ENCODE measurements at places on chromosomes 12 and 14.
A peak's percentile ranks its signal among the peaks of the same experiment; 100 is the strongest.

GRCh38 chr14:72894623-72895378 is 900 bp upstream of the DPF3 start:
- peak; percentile 20 for DNase-seq

DNA sequence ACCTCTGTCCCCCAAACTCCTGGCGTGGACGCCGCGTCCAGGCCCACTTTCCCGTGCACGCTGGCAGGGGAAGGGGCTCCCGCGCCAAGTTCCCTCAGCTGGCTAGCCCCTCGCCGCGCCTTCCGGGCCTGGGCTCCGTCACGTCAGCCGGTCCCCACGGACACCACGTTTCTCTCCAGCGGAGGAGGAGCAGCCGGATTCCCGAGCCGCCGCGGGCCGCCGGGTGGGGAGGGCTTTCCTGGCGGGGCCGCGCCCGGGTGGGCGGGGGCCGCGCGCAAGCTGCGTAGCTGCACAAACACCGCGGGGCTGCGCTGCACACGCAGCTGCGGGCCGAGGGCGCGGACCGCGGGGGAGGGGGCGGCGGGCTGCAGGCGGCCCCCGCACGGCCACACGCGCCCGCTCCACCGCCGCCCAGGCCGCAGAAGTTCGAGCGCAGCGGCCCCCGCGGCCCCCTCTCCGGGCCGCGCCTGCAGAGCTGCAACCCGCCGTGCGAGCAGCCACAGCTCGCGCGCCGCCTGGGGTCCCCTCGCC is 45.1 kb upstream of the PNMA1 start:
- peak; percentile 61 for DNase-seq

- peak; percentile 2 for DNase-seq
Observed at GRCh38 chr12:34288963-34289345, 266.7 kb downstream of the ALG10 start.

DNA sequence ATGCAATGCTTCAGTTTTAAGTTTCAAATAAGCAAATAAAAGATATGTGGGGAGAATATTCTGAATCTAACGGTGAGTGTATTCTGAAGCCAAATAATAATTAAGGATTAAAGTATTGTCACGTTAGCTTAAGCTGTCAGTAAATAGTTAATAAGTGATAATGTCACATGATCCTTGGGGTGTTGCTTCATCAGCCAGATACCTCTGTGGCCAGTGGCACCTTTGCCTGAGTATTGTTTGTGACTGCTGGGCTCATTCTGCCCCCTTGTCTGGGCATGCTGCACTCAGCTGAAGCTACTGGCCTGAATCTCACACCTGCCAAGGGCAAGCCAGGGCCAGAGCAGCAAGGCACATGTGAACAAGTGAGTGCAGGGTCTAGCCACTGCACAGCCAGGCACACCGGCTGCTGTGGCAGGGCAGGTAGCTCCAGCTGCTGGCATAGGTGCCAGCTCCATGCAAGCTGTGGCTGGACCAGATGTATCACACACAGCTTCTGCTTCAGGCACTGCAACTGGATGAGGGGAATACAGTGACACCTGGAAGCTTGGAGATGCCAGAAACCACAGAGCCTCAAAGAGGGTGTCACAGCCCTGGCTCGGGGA is 739.7 kb downstream of the SLC6A15 start:
- DNase-seq, result no peak
